ENCODE measurements at places on chromosomes 2 and 18. TPM values are rescaled to one million over a fixed set of nuclear protein-coding genes. Genes with fewer than 3 reads are reported as not detected.

GRCh38 chr2:205612636-205613035, 69.7 kb upstream of the NRP2 start:
- no peak for DNase-seq

The MYL1 gene
- total RNA-seq: not detected

GRCh38 chr2:523698-524270, 153.4 kb downstream of the TMEM18 start:
- no peak for DNase-seq

The ANKRD30BL gene
- not detected for total RNA-seq

DNA sequence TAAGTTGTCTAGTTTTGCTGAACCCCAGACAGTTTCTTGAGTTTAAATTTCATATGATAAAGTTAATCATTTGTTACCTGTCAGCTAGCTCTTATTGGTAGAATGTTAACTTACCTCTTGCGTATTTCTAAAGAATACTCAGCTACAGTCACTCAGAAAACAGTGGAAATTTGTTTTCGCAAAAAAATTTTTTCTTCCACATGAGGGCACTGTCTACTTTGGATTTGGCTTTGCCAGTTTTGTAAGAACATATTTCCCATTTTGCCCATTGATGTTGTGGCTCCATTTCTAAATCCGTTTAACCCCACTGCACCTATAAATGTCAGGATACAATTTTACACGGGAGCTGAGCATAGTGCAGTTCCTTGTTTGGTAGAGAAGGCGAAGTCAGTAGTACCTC, 19.1 kb upstream of the GCFC2 start:
- DNase-seq: peak; percentile 14

The SLC9A2 gene
- total RNA-seq: not detected

GRCh38 chr18:59929621-59930295, 30.0 kb downstream of the PMAIP1 start:
- peak; percentile 46 for DNase-seq

The SRD5A2 gene
- total RNA-seq: not detected

- no peak for DNase-seq
Measured at GRCh38 chr2:30492185-30492584, 45.1 kb downstream of the LCLAT1 start.

DNA sequence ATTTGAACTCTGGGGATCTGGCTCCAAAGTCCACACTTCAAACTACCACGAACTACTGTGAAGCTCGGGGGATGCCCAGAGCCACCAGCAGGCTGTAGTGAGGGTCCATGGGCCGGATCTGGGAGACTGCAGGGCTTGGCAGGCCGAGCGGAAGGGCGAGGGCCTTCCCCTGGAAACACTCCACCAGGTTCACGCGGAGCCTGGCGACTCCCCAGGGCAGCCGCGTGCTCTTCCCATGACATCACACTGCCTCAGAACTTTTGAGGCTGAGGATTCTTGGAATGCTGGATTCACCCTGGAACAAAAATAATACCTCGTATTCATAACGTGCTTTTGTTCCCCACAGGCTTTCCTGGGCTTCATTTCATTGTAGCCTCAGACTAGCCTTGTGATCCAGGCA, 201.0 kb downstream of the SMAD7 start:
- peak; percentile 81 for DNase-seq

DNA sequence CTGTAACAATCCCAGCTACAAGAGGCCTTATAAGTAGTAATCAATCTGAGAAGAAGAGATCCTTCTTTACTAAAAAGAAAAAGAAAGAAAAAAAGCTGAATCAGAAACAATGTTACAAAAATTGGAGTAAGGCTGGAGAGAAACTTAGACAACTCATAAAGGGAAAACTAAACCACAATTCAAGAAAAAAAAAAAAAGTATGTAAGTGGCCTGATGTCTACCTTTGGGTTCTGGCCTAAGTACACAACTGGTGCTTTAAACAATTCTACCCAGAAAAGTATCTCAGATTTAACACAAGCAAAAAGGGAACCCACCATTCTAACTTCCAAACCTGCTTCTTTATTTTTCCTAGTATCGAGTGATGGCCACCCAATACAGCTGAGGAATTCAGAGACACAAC, 45.3 kb downstream of the ZNF521 start:
- DNase-seq: no peak

The SFTPB gene
- total RNA-seq: not detected

The CCDC178 gene
- total RNA-seq: not detected

DNA sequence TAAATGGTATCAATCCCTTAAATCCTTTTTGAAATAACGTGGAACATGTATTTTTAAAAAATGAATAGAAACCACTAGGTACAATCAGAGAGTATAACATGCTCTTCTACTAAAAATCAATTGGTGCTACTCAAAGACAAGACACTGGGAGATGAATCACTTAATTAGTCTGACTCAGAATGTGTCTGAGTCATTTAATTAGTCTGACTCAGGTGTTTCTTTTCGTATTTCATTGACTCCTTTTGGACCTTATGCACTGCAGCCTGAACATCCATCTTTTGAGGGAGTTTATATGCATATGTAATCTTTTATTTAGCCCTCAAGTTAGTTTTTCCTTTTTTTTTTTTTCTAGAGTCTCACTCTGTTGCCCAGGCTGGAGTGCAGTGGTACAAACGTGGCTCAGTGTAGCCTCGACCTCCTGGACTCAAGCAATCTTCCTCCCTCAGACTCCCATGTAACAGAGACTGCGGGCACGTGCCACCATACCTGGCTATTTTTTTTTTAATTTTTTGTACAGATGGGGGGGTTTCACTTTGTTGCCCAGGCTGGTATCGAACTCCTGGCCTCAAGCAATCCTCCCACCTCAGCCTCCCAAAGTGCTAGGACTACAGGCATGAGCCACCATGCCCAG, 26.5 kb downstream of the PPP4R3B start:
- peak; percentile 89 for DNase-seq

DNA sequence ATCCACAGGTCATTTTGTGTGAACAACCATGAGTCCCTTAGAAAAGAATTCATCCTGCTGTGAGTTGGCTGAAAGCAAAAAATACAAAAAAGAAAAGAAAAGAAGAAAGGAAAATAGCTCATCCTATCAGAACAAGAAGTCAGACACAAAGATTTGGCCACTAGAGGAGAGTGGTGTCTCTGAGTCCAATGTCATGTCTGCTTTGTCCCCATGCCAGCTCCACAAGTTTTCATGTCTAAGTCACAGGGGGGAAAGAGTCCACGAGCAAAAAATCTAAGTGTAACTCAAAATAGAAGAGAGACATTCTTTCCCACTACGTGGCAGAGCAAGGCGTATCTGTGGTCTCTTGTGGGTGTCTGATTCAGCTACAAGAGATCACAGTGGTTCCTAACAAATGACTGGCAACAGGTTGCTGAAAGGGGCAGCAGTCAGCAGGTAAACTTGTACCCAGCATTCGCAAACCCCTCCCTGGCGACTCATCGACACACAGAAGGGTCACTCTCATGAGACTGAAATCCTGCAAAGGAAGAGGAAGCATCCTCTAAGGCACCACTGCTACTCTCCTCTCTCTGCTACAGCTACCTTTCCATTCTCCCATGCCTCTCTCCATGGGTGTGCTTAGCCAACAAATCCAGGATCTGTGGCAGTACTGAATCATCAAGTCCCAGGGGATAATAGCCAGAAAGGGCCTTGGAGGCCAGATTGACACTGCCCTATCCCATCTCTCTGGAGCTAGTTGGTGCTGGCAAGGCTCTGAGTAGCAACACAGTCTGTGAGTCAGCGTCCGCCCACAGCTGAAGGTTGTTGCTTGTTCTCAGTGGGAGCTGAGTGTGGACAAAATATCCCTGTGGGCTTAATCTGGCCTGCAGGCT, 123.0 kb upstream of the SLC39A10 start:
- peak; percentile 99 for DNase-seq

GRCh38 chr2:37085731-37086147, 1.4 kb downstream of the GPATCH11 start:
- DNase-seq: peak; percentile 69

DNA sequence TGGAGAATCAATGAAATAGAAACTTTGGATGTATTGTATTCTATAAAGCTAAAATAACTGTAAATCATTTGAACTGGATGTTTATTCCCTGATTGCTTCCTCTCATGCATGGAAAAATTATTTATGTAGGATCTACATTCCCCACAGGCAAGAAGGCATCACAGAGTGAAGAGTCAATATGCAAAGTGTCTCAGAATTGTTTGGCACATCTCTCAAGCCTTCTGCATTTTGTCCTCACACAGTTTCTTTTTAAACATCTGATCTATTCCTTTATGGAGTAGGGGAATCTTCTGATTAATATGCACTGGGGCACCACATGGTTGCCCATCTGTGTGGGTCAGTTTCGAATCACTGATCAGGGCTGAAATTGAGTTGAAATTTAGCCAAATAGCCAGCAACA, 465.4 kb downstream of the ZNF804A start:
- DNase-seq: no peak

- no peak for DNase-seq
Measured at GRCh38 chr2:160931531-160931930, 228.7 kb upstream of the TANK start.

The RGPD3 gene
- 0.20 TPM for total RNA-seq

DNA sequence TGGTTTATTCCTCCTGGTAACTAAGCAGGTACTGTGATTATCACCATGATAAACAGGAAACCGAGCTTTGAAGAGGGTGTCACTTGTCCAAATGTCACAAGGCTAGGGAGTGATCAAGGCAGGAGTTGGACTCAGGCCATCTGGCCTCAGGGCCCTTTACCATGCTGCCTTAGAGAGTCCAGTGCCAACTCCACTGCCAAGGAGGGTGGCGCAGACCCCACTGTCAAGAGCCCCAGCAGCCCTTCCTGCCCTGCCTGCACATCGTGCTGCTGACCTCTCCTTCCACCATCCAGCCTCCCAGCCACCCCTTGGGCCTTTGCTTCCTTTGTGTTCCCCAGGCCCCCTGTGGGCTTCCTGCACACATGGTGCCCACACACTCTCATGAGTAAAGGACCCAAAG, 48.3 kb downstream of the TNS1 start:
- no peak for DNase-seq

The CRIM1 gene
- 35.1 TPM for total RNA-seq

GRCh38 chr2:226740039-226740648, 59.5 kb downstream of the IRS1 start:
- DNase-seq: no peak

GRCh38 chr2:118006326-118006725, 7.5 kb downstream of the CCDC93 start:
- DNase-seq: no peak

- peak; percentile 95 for DNase-seq
Measured at GRCh38 chr18:22465859-22466457, 48.2 kb upstream of the CTAGE1 start.

DNA sequence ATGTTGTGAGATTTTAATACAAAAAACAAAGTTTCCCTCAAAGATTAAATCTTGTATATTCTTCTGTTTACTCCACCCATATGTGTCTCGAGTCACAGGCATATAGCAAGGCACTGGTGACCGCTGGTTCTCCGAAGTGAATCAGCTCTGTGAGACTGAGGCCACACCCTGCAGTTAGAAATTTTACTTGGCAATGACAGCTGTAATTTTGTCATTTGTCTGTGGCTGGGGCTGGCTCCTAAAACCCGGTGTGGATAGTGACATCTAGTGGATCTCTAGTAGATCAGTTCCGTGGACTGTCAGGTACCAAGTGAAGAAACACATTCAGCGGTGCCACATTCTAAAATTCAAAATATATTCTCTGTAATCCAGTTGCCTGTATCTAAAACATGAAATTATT, 278.0 kb downstream of the NEDD4L start:
- peak; percentile 89 for DNase-seq

The MSTN gene
- not detected for total RNA-seq

GRCh38 chr2:120939595-120940318, 204.1 kb downstream of the GLI2 start:
- DNase-seq: peak; percentile 87
